Nucleus accumbens (tissue), 56 donors: ENCODE measurements at places on chromosomes 6 and 20.

DNA sequence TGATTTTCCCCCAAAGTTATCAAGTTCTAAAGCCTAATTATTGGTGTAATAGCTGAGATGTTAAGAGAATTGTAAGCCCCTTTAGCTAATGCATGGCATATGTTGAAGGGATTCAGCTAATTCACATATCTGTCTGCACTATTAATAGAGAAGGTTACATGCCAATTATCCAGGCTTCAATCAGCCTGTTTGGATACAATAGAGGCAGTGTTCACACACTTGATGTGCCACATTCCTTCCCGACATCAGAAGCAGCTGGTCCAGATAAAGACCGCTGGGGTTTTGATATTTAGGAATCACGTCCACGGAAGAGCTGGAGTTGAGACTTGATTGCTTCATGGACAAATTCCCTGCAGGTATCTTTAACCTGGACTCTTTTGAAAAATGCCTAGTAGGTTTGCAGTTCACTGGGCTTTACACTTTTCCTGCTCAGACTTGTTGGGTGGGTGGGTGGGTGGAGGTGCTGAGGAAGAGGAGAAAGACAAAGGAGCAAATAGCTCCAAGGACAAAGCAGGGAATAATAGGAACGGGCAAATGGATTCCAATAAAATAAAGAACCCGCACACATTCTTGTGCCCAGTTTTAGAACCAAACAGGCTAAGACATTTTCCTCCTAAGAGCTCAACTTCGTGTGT is 142.6 kb upstream of the ZNF217 start:
- DNase-seq = no peak

DNA sequence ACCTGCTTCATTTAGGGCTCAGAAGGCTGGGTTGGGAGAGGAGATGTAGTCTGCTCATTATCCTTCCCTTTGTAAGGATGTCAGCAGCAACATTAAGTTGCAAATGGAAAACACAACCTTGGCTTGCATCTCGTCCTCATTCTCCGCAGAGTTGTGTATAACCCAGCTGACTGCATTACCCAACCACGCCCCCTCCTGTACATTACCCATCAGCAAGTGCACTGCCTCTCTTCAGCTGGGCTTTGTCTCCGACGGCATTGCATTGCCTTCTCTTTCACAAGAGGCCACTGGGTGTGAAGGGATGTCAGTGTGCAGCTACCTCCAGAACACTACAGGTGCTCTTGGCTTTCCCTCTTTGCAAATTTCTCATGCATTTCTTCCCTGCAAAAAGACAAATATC is 128.7 kb upstream of the TSHZ2 start:
- DNase-seq = no peak

DNA sequence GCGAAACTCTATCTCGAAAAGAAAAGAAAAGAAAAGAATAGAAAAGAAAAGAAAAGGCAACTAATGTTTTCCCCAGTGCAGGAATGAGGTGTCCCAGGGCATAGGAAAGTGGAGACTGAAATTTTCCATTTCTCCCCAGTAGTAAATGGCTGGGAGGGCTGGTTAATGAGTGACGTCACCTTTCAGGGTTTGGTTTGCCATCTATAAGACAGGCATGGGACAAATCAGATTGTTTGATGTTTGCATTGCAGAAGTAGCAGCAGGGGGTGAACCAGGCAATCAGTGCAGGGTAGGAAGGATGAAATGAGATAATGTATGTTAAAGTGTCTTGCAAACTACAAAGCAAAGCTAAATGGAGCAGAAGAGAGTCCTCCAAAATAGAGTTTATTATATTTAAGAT is 533.4 kb downstream of the PKHD1 start:
- DNase-seq = no peak

- peak; percentile 72 for DNase-seq
Measured at GRCh38 chr20:23441850-23442313, 2.4 kb downstream of the CSTL1 start.

DNA sequence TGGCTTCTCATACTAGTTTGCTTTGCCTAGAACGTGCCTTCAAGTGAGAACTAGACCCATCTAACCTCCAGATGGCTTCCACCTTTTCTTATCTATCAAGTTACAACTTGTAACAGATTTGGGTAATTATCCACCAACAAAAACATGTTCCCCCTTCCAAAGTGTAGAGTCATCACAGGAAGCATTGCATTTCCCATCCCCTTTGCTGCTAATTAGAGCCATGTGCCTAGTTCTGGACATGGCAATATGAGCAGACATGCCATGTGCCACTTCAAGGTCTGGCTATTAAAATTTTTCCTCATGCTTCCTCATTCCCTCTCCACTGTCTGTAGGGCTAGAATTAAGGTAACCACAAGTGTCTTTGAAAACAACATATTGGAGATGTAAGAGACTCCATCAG is 814.4 kb downstream of the TENT5A start:
- DNase-seq = no peak
